ENCODE measurements at places on chromosomes 7 and 10.
A peak's percentile ranks its signal among the peaks of the same experiment; 100 is the strongest.

DNA sequence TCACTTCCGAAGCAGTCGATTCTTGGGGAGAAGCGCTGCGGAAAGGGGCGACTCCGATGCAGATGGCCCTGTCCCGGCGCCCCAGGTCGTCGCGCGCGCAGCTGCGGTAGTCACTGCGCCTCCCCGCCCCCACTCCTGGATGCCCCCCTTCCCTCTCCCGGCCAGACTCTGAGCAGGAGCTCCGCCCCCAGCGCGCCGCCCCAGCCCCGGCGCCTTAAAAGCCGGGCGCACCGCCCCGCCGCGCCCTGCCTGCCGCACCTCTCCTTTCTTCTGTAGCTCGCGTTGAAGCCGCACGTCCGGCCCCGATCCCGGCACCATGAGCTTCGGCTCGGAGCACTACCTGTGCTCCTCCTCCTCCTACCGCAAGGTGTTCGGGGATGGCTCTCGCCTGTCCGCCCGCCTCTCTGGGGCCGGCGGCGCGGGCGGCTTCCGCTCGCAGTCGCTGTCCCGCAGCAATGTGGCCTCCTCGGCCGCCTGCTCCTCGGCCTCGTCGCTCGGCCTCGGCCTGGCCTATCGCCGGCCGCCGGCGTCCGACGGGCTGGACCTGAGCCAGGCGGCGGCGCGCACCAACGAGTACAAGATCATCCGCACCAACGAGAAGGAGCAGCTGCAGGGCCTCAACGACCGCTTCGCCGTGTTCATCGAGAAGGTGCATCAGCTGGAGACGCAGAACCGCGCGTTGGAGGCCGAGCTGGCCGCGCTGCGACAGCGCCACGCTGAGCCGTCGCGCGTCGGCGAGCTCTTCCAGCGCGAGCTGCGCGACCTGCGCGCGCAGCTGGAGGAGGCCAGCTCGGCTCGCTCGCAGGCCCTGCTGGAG is at the start of gene INA:
TSS of gene INA (plus strand) at position 243 of the 817 bp plus-strand sequence. CDS start at position 317, 74 bp downstream.
- DNase-seq = no peak

GRCh38 chr7:22066522-22066921 is 120.8 kb upstream of the CDCA7L start:
- DNase-seq = no peak

- DNase-seq = no peak
These were observed 39.5 kb upstream of the DPYSL4 start for GRCh38 chr10:132146941-132147915.

- no peak for DNase-seq
These were observed 54.0 kb downstream of the NEURL1 start for GRCh38 chr10:103547391-103547946.

GRCh38 chr7:76316984-76317781 is 14.7 kb downstream of the HSPB1 start:
- no peak for DNase-seq

- no peak for DNase-seq
These were observed 951.0 kb downstream of the LRMDA start for GRCh38 chr10:76382381-76382851.

DNA sequence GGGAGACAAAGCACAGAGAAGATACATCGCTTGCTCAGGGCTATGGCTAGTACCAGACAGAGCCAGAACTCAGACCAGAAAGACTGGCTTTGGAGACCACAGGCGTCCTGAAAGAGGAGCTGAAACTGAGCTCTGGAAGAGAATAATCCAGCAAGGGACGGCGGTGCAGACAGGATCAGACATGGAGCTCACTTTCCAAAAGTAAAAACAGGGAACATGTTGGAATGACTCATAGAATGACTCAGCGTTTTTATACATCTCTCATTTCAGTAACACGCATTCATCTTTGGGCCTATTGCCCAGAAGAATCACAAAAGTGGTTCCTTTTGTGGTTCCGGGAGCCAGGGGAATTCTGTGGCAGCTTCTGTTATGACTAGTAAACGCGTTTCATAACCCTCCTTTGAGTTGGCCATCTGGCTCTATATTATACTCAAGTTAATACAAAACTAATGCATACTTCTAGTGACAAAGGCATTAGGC is 37.2 kb downstream of the PLEKHS1 start:
- peak; percentile 69 for DNase-seq

DNA sequence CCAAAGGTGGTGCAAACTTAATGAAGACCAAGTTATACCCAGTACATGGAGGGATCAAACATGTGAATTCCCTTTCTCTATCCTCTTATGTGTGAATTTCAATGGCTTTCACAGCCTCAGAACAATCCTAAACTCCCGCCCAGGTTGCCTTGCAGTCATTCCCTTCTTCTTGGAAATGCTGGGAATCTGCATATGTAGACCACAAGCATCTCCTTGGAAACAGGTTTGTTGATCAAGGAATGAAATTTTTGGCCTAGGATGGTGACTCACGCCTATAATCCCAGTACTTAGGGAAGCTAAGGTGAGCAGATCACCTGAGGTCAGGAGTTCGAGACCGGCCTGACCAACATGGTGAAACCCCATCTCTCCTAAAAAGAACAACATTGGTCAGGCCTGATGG is 77.8 kb upstream of the ABI1 start:
- DNase-seq = no peak

DNA sequence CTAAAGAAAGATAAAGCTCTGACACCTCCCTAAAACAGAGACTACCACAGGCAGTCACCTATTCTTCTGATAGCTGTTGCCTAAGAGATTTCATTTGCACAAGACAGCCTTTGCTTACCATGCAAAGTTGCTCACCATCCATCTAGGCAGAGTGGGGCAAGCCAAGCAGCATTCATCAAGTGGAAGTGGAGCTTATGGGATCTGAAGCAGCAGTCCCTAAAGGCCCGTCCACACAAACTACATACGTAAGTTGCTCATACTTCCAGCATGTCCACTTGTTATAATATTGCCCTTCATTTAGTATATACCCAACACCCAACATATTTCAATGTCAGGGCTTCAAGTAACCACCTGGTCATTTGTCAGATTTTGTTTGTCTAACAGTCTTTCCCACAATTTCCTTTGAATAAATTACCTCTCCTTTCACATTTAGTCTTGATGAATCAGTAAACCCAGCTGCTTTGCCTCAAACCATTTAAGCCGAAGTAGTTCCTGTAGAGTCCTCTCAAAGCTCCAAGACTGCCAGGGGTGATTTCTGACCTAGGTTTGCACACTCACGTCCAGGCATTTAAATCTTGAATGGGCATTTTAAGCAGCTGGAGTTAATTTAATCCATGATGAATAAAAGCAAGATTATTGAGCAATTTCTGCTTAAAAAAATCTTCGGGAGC is 67.9 kb downstream of the ATAD1 start:
- DNase-seq = no peak

- no peak for DNase-seq
These were observed 84.0 kb upstream of the ANLN start for GRCh38 chr7:36305648-36306047.

DNA sequence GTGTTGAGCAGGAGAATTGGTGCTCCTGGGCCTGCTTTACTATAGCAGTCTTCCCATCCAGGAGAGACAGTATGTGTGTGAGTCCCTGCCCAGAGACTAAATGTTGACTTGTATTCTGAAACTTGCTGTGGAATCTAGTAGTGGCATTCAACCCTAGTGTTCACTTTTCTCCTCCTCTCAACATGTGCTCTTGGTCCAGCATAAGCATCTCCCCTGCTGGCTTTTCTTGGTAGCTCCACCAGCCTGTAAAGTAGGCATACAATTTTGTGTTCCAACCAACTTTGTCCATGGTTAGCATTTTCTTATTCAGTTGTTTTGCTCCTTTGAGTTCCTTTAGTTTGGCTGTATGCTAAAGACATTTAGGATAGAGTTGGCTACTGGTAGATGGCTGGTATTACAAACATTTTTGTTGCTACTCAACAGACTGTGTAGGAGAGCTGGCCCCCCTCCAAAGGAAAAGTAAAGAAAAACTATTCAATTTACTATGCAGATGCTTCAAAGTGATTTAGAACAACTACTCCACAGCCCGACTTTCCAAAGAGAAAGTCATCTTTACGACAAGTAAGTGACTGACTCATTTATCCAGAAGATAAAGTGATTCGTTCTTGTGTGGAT is 46.0 kb downstream of the ASB4 start:
- DNase-seq = no peak

- DNase-seq = no peak
These were observed 43.5 kb upstream of the PFKP start for GRCh38 chr10:3023892-3024291.

GRCh38 chr7:1884583-1885350 is 214.7 kb downstream of the ELFN1 start:
- no peak for DNase-seq

DNA sequence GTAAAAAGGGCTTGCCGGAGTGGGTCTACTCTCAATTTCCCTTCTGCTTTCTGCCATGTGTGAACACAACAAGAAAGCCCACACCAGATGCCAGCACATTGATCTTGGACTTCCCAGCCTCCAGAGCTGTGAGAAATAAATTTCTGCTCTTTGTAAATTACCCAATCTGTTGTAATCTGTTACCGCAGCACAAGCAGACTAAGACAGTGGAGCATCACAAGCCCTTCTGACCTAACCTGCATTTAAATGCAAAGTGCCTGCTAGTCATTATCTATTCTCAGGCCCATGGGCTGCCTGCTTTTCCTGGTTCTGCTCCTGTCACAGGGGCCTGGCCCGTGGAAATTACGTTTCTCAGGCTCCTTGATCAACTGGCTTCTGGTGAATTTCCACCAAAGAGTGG is 199.3 kb upstream of the AUTS2 start:
- DNase-seq = no peak

GRCh38 chr7:87330316-87330715 is 15.1 kb upstream of the CROT start:
- DNase-seq = no peak

- DNase-seq = no peak
These were observed 71.2 kb upstream of the DUSP5 start for GRCh38 chr10:110426294-110427181.

DNA sequence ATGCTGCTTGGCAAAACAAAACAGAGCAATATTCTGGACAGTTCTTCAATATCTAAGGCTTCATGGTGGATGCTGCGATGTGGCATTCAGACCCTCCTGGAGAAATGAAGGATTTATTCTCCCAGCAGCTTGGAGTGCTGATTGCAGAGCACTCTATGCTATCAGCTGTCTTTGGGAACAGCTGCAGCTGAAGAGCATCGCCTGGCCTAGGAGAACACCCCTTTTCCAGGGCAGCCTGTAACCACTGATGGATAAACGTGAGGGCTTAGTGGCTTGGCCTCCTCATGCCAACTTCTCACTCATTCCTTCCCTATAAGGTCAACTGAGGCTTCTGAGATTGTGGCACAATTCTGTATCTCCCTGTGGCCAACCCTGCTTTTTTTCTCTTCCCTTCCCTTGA is 638.1 kb upstream of the CNTNAP2 start:
- no peak for DNase-seq

DNA sequence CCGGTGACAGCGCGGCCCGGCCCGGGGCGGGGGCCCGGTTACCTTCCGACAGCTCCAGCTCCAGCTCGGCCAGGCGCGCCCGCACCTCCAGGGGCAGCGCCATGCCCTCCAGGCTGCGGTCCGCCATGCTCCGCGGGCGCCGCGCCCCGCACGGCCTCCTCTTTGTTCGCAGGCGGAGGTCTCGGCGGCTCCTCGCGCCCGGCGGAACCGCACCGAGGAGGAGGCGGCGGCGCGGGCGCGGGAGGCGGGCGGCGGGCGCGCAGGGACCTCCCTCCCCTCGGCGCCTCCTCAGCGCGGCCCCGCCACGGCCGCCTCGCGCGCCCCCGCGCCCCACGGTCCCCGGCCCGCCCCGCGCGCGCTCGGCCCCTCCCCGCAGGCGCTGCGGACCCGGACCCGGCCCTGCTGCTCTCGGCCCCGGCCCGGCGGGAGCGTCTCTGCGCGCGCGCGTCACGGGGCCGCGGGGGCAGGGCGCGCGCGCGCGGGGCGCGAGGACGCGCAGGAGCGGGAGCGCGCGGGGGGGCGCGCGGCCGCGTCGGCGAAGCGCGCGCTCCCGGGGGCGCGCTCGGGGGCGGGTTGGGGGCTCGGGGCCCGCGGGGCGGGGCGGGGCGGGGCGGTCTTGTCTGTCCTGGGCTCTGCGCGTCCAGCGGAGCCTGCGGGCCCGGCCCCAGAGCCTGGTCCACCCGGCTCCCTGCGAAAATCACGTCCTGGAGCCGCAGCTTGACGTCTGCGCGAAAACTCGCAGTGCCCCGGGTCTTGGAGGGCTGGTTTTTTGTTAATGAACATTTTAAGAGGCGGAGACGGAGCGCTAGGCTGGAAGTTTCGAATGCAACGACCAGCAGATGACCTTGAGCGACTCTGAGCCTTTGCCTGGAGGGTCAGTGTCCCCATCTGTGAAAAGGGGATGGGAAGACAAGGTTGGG is at the start of gene DIP2C:
TSS of gene DIP2C (minus strand) at position 217 of the 920 bp plus-strand sequence. CDS start at position 127, 90 bp downstream.
- no peak for DNase-seq

GRCh38 chr7:372546-372931 is 82.6 kb downstream of the FOXL3 start:
- DNase-seq = no peak

- no peak for DNase-seq
These were observed 79.4 kb downstream of the FAM241B start for GRCh38 chr10:69709366-69709941.

DNA sequence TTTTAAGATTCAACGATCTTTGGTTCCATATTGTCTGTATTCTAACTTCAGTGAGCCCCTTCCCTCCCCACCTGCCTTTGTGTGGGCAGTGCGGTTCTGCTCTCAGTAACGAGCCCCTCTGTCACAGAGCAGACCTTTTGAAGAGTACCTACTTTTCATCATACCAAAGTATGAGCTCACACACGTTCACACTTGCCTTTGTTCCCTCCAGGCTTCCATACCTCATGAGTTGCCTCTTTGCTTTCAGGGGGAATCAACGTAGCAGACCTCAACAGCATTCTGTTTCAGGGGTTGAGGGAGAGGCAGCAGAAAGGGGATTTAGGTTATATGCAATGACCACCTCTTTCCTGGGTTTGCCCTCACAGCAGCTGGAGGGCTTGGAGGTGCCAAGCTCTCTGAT is 211.4 kb upstream of the MDFIC start:
- DNase-seq = no peak

GRCh38 chr10:26336979-26337378 is 101.2 kb upstream of the APBB1IP start:
- DNase-seq = no peak

GRCh38 chr10:8350250-8350967 is 295.9 kb downstream of the GATA3 start:
- DNase-seq = no peak

DNA sequence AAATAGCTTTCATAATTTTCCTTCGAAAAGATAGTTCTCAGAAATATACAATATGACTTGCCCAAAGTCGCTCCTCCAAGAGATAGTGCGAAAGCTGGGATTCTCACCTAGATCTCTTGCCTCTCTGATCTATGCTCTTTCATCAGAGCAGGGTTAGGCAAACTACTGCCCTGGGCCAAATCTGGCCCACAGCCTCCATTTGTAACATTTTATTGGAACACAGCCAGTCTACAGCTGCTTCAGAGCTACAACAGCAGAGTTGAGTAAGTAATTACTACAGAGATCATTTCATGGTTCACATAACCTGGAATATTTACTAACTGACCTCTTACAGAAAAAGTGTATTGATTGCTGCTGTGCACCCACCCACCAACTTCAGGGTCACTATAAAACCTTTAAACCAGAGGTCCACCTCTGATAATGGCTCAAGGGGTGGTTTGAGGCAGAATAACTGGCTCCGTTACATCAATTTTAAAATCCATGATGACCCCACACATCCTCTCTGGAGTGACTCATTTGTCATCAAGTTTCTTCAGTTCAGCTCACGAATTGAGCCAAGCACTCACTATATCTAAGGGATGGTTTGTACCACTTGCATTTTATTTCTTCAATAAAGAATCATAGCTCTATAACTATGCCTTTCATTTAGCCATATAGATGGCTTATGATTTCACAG is 1019.0 kb downstream of the XPNPEP1 start:
- DNase-seq = no peak

GRCh38 chr7:55100544-55101327 is 81.9 kb downstream of the EGFR start:
- DNase-seq = no peak

Data from SW480 (cell line).